Right lobe of liver (tissue), 6 donors: ENCODE measurements at places on chromosomes 13 and 19.
A peak's percentile ranks its signal among the peaks of the same experiment; 100 is the strongest.

DNA sequence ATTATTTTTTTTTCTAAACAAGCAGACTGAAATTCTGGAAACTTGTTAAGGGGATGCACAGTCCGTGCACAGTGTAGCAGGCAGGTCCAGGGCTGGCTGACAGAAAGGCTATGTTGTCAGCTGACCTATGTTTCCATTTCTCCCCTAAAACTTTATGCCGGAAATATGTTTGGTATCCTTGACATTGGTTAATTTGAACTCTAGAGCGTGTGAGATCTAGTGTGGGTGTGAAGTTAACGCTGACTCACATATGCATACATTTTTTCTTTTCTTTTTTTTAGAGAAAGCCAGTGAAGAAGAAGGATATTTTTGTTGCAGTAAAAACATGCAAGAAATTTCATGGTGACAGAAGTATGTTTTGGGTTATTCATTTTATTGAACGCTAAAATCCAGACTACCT, 76.6 kb downstream of the B3GLCT start:
- DNase-seq = no peak

GRCh38 chr19:48445256-48445605, 552 bp upstream of the GRWD1 start:
- no peak for DNase-seq

DNA sequence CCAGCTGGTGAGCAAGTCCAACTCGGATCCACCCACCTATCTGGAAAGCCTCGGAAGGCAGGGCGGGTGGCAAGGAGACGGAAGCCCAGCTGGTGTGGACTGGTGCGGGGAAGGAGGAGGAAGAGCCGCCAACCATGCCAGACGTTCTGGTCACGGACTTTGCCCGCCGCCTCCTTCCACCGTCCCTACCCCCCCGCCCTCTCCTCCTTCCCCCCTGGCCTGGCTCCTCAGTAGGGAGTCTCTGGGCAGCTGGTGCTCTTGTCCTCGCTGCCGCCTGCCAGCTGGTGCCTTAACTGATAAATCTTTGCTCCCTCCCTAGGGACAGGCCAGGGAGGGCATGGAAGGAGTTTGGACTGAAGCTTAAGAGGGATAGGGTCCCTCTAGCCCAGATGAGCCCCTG, 4.8 kb downstream of the SYNGR4 start:
- DNase-seq = no peak

- DNase-seq = peak; percentile 31
Observed at GRCh38 chr19:48290401-48290770, 20.5 kb downstream of the ZNF114 start.

- DNase-seq = no peak
Observed at GRCh38 chr19:13859361-13859880, 17.5 kb upstream of the NANOS3 start.

DNA sequence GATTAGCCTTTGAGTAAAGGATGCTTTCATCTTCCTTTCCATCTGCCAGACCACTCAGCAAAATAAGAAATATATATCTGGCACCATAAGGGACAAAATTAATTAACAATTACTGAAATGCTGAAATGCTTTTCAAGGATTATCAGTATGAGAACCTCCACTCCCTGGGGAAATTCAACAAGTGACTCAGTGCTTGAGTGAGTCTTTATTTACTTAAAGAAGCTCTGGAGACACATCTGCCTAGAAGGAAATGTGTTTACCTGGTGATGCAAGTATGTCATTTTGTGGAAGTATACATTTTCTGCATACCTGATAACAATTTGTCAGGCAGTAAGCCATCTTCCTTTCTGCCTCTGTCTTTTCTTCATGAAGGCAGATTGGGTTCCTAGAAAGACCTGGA, 23.4 kb downstream of the ZNF560 start:
- no peak for DNase-seq

DNA sequence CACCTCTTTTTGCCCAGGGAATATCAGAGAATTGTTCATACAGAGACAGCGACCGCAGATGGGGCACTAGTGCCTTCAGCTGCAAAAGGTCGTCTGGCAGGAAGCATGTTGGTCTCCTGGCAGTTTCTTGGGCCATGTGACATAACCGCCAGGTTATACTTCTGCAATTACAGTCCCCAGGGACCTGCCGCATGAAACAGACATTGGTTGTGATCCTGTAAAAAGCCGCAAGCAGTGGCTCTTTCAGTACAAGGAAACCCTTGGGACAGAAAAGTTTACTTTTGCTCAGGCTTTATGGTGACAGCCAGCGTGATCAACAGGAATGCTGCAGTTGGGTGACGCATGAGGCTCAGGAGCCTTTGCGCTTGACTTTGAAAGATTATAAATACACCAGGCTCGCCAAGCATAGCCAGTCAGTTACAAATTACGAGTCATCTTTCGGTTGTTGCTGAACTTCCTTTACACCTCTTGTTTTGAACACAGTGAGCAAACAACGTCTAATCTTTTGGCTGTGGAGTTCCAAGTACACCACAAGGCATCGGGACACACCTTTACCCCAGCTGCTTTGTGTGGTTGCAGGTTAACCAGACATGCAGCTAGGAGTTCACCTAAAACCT, 50.5 kb upstream of the UBE2L5 start:
- no peak for DNase-seq

DNA sequence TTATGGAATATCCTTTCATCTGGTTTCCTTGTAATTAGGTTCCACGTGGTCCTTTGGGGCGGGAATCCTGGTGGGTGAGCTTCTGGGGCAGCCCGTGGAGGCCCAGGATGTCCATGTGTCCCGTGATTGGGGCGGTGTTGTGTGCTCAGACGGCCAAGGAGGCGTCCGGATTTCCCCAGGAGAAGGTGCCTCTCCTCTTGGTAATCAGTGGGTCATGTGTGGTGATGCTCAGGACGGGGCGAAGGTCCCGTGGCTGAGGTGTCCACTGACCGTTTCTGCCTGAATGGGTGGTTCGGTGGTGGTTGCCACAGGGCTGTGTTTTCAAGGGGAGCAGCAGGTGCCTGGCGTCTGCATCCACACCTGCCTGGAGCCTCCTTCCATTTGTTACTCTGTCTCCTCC, 52.2 kb upstream of the F7 start:
- no peak for DNase-seq

DNA sequence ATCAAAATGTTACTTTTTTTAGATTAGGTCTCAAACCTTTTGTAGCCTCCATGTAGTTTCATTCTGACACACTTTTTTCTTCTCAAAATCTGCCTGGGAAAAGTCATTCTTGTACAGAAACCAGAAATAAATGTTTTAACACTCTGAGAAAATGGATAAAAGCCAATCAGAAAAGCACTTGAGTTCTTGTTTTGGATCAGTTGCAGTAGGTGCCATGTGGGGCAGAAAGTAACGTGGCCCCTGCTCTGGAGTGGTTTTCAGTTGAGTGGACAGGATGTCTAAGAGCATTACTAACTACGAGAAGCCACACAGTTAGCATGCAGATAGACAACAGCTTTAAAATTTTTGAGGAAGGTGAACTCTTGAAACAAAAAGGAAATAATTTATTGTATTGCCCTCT, 19.1 kb downstream of the GPR183 start:
- no peak for DNase-seq

DNA sequence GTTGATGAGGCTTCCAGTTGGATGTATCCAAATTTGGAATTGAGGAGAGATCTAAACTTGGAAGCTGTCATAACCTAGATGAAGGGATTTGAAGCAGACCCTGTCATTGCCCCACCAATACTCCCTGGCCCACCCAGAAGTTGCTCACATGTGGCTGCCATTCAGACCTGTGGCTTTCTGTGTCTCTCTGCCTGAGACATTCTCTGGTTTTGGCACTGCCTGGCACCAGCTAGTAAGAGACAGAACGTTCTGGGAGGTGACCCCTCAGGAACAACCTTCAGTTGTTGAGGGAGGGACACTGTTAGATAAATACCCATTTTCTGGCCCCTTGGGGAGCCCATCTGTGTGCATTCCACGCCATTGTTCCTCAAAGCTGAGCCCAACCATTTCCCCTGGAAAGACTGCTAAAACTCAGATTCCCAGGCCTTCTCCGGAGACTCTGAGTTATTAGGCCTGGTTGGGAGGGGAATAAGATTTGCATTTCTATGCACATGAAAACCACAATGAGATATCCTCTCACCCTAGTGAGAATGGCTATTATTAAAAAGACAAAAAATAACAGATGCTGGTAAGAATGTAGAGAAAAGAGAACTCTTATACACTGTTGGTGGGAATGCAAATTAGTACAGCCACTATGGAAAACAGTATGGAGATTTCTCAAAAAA, 290.4 kb downstream of the TSHZ3 start:
- DNase-seq = no peak

- no peak for DNase-seq
Observed at GRCh38 chr13:49596221-49596620, 10.9 kb upstream of the RCBTB1 start.

- no peak for DNase-seq
Observed at GRCh38 chr19:48443256-48443655, 2.5 kb upstream of the GRWD1 start.

DNA sequence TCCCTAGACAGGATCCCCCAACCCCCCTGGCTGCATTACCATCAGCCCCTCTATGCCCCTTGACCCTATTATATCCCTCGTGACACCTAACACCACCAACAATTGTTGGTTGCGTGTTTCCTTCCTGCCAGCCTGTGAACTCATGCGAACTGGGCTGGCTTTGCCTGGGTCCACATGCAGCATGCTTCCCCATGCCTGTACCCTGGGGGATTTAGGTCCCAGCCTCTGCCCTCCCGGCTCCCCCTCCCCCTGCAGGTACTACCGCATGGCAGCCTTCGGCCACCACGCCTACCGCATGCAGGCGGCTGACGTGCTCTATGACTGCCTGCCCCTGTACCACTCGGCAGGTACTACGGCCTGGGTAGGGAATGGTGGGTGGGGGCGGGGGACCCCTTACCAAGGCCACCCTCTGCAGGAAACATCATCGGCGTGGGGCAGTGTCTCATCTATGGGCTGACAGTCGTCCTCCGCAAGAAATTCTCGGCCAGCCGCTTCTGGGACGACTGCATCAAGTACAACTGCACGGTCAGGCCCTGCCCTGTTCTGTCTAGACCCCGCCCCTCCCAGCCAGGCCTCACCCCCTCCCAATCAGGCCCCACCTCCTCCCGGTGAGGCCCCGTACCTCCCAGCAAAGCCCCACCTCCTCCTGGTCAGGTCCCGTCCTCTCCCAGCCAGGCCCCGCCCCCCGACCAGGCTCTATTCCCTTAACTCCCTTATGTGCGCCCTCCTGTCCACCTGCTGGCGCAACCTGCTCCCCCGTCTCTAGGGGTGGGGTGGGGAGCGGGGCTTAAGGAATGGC, 18.5 kb downstream of the SLC27A1 start:
- peak; percentile 83 for DNase-seq

- no peak for DNase-seq
Observed at GRCh38 chr13:73898276-73898675, 235.9 kb downstream of the KLF12 start.

DNA sequence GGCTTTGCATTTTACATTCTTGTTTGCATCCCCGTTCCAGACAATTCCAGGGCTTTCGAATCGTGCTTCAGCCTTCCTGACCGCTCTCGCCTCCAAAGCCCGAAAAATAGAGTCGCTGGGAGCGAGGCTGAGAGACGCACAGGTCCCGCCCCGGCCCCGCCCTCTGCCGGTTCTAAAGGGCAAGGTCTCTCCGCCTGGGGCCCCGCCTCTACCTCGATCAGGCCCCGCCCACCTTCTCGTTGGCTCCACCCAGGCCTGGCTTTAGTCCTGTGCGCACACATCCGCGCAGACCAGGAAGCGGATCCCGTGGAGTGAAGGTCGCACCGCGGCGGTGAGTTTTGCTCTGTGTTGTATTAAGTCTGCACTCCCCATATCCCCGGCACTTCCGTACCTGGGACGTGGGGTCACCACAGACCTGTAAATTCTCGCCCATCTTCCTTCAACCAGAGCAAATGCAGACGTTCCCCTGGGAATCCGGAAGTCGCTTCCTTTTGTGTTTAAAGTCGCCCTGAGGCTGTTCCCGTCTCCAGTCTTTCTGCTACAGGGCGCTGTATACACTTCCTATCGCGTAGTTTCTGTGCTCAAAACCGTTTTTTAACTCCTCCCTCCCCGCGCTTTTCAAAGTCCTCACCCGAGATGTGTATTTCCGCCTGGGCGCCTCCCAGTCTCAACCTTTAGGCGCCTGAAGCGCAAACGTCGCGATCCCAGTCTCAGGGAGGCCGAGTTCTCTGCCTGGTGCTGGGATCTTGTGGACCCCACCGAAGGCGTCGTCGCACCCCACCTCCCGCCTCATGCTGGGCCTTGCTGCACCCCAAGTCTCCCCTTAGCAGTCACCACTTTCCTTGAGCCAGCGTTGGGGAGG, at the start of gene ZNF701:
ZNF701 (plus strand) TSS at position 288 of the 862 bp plus-strand sequence. CDS start 3,861 bp downstream, outside the sequence.
- DNase-seq = peak; percentile 90

DNA sequence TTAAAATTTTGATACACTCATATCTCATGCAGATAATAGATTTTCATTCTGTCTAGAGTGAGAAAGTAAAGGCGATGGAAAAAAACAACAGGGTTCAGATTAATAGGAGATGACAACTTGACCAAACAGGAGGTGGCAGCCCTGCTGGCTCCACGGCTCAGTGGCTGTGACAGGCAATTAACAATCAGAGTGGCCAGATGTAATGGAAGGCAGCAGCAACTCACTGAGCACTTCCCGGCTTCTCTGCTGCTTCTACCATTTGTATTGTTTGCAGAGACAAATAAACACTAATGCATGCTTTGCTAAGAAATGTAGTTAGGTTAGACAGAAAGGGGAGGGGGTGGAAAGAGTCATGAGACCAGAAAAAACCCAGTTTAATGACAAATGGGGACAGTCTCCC, 473.0 kb upstream of the SLC10A2 start:
- DNase-seq = no peak

DNA sequence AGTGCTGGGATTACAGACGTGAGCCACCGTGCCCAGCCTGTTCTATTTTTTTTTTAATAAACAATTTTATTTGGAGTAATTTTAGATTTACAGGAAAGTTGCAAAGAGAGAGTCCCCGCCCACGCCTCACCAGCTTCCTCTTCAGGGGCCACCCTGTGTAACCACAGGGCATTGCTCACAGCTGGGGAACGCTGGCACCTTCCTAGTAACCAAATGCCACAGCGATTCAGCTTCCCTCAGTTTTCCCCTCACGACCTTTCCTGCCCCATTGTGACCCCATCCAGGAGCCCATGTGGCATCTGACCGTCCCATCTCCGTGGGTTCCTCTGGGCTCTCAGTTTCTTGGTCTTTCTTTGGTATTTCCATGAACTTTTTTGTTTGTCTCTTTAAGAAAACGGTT, 83.9 kb downstream of the GNG7 start:
- no peak for DNase-seq

- DNase-seq = no peak
Observed at GRCh38 chr19:51810223-51810622, 15.3 kb downstream of the FPR3 start.
